HepG2 (cell line): ENCODE measurements at places on chromosomes 6 and 20. TPM values are rescaled to one million over a fixed set of nuclear protein-coding genes. Genes with fewer than 3 reads are reported as not detected.

GRCh38 chr6:25544833-25545232, 107.2 kb upstream of the SCGN start:
- no peak for DNase-seq

DNA sequence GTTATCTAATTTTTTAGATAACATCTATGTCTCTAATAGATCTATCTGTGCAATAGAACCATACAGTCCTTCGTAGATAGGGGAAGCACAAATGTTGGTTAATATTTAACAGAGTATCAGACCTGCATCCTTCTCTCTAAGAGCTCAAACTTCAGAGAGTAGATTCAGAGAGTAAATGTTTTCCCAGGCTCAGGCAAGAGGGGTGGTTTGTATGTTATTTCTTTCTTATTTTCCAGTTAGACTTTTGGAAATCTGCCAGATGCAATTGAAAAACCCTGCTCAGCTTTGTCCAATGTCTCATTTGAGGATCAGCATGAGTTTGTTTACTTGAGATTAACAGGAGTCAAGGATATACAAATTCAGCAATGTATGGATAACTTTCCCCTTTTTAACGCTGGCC, 361.9 kb downstream of the BCKDHB start:
- DNase-seq = peak; percentile 86

DNA sequence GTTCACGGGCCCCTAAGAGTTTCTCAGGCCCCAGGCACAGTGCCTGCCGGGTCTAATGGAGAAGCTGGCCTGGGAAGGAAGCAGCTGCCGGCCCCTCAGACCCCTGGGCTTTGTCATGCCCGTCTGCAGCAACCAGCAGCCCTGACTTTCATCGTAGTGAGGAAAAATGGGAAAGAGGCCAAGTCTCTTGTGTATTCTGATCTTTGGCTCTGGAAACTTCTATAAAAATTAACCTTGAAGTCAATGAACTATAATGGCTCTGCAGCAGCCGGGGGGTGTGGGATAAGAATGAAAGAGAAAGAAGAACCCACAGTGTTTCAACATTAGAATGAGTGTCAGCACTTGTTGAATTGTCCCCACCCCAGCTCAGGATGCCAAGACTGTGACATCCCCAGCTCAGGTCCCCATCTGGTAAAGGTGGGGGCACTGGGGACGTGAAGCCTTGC, 12.9 kb downstream of the TGM2 start:
- peak; percentile 44 for DNase-seq

- peak; percentile 76 for DNase-seq
Observed at GRCh38 chr6:34656378-34657036, 40.1 kb downstream of the ILRUN start.

Gene MRPS10
- 54.6 and 79.2 TPM in 2 replicates for total RNA-seq

- DNase-seq = no peak
Observed at GRCh38 chr6:93021235-93021915, 398.0 kb downstream of the EPHA7 start.
